Activated T-helper 1 cell treated with anti-CD3 and anti-CD28 coated beads, Interleukin-2, amount 50 U/mL, for 16 hours (primary cell): ENCODE measurements at places on chromosomes 13 and 19.

GRCh38 chr19:43407416-43408005 is 7.2 kb upstream of the TEX101 start:
- DNase-seq, result no peak

DNA sequence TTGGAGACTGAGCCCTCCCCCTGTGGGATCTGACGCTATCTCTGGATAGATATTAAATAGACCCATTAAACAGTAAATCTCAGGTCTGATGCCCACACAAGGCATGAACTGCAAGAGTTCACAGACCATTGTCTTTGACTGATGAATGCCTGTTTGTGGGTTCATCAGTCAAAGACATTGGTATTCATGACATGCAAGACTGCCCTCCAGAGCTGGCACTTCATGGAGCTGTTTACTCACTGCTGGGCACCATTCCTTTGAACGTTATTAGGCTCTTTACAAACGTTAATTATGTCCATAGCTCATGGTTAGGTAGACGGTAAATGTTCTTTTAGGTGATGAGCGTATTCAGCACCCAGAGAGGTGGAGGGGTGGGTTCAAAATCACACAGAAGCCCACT is 111.8 kb upstream of the PABPC3 start:
- no peak for DNase-seq

DNA sequence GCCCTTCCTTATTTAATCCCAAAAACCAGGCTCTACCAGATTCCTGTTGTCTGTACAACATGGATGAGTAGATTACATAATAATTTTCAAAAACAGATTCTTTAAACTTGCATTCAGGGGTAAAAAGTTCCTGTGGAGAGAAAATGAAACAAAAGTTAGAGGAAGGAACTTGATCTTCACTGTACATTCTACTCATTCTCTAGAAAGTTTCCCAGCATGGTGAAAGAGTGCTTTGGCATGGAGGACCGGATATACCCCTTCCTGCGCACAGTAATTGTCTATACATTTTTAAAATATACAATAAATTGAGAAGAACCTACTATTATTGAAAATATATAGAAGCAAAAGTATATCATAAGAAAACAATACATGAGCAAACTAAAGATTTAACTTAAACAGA is 274.2 kb downstream of the ITGBL1 start:
- no peak for DNase-seq

- DNase-seq, result no peak
These were observed 99.0 kb downstream of the ARHGEF7 start for GRCh38 chr13:111213964-111214726.

GRCh38 chr13:40042991-40043390 is 387.5 kb downstream of the COG6 start:
- DNase-seq, result no peak

- no peak for DNase-seq
These were observed 3.2 kb upstream of the MAB21L1 start for GRCh38 chr13:35479706-35480105.

GRCh38 chr13:41833201-41833600 is 127.7 kb downstream of the VWA8 start:
- no peak for DNase-seq

DNA sequence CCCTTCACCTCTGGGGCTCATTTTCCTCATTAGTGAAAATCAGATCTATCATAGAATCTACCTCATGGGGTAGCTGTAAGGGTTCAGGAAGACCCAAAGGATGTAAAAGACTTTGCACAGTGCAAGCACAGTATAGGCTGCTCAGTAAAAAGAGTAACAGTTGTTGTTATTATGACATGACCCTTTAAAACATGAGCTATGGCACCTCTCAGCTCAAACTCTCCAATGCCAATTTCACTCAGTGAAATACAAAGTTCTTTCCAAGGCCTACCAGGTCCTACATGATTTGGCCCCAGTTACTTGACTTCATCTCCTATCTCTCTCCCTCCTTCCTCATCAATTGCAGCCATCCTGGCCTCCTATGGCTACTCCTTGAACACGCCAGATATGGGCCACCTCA is 4.9 kb downstream of the SMG9 start:
- no peak for DNase-seq

GRCh38 chr13:21287331-21287907 is 111.0 kb downstream of the MRPL57 start:
- DNase-seq, result no peak

GRCh38 chr19:50820086-50820485 is 3.5 kb downstream of the KLK1 start:
- no peak for DNase-seq

DNA sequence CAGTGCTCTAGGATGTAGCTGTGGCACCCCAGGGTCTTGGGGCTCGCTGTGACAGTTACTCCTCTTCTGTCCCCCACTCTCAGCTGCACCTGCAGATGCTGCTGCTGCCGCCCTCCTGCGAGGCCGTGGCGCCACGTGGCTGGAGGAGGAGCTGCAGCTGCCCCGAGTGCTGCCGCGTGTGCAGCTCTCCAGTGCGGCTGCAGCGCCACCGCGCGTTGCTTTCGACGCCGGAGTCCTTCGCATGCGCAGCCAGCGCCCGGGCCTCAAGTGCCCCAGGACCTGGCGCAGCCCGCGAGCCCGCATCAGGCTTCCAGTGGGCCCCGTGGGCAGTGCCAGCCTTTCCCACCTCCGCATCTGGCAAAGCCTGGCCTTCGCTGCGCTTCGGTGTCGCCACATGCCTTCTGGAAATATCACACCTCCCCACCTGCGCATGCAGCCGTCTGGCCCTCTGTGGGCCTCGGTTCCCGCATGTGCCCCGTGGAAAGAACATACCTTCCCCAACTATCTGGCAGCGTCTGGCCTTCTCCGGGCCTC is 692 bp upstream of the ZNF580 start:
- DNase-seq, result no peak

DNA sequence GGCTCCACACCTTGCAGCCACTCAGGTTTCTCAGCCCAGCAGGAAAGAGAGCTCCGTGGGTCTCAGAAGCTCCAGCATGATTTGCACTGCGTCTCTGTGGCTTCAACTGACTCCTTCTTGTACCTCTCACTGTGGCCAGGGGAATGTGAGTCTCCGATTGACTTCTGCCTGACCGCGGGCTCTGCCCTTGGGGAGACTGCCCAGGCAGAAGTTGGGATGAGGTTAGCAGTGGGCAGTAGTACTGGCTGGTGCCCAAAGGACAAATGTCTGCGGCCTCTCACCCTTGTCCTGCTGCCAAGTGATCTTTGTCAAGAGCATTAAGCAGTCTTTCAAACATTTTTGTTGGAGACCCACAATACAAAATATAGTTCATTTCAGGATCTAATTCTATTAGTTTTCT is 34.4 kb upstream of the FXYD3 start:
- no peak for DNase-seq

- DNase-seq, result no peak
These were observed 348.5 kb upstream of the ARGLU1 start for GRCh38 chr13:106916329-106916976.

DNA sequence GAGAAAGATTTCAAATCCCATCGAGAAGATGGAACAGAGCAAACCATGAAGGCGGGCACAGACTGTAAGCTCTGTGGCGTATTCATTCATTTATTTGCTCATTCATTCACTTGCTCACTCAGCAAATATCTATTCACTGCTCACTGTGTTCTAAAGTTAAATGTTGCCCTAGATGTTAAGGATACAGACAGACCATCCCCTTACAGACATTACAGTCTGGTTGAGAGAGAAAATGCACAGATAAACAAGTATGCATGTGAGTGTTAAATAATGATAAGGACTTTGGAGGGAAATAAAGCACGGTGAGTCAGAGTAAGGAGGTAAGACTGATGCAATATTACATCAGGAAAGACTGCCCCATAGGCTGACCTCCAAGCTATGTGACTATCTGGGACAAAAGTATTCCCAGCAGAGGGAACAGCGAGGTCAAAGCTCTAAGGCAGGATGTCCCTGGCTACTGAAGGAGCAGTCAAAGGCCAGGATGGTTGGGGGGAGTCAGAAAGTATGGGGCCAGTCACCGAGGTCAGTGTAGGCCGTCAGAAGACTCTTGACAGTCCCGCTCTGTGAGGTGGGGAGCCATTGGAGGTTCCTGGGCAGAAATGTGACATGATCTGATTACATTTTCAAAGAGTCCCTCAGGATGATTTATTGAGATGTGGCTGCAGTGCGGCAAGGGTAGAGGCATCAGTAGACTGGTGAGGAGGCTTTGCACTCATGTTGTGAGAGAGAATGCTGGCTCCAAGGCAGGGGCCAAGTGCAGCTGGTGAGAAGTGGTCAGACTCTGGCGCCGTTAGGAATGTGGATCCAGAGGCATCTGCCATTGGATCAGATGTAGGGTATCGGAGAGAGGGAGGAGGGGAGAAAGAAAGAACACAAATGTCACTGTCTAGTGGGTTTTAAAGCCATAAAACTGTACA is 37.9 kb downstream of the MBNL2 start:
- DNase-seq, result no peak

DNA sequence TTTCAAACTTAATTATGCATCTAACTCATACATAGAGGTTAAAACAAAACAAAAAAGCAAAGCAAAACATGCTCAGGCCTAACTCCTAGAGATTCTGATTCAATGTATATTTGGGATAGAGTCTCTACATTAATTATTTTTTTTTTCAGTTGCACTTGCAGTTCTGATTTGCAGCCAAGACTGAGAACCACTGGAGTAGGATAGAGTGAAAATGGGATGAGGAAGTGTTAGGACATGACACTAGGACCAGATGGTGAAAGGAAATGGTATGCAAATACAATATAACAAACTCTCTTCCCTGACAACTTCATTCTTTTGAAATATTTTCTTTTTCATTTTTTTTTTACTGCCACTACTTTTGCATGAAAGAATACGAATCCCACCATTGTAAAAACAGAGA is 1.8 kb downstream of the CCDC122 start:
- DNase-seq, result no peak

DNA sequence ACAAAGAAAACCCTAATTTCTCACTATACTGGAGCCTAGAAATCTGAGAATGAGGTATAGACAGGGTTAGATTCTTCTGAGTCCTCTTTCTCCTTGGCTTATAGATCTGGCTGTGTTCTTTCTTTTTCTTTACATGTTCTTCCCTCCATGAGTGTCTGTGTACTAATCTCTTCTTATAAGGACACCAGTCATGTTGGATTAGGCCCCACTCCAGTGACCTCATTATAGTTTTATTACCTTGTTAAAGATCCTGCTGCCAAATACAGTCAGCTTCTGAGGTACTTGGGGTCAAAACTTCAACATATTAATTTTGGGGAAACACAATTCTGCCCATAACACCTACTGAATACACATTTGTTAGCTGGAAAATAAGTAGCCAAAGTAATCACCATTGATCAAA is 302.6 kb downstream of the PCDH9 start:
- DNase-seq, result no peak

- DNase-seq, result no peak
These were observed 269.3 kb downstream of the UQCRFS1 start for GRCh38 chr19:28943651-28944050.

DNA sequence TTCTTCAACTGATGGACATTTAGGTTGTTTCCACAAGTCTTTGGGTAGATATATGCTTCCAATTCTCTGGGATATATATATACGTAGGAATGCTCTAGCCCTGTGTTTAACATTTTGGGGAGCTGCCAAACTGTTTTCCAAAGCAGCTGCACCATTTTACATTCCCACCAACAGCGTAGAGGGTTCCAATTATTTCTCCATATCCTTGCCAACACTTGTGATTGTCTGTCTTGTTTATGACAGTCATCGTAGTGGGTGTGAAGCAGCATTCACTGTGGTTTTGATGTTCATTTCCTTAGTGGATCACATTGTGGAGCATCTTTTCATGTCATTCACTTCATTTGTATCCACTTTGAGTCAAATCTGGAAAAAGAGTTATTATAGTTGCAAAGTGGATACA is 4.7 kb upstream of the CBLC start:
- no peak for DNase-seq

DNA sequence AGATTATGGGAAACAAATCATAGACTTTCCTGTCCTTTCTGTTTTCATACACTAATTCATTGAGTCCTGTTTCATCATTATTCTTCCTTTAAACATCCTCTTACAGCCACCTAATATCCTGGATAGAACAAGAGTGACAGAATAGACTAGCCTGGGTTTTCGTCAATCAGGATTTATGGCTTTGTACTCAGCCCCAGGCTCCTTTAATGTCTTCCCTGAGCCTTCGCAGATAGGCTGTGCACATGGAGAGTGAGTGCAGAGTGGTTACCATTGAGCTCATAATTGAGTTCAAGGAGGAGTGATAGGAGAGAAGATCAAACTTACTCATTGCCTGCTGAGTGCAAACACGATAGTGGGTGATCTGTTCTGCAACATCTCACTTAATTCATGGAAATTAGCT is 304.9 kb downstream of the TDRD3 start:
- no peak for DNase-seq

GRCh38 chr13:34019870-34020269 is 201.9 kb downstream of the RFC3 start:
- no peak for DNase-seq

GRCh38 chr13:31761951-31762350 is 22.6 kb downstream of the RXFP2 start:
- no peak for DNase-seq

DNA sequence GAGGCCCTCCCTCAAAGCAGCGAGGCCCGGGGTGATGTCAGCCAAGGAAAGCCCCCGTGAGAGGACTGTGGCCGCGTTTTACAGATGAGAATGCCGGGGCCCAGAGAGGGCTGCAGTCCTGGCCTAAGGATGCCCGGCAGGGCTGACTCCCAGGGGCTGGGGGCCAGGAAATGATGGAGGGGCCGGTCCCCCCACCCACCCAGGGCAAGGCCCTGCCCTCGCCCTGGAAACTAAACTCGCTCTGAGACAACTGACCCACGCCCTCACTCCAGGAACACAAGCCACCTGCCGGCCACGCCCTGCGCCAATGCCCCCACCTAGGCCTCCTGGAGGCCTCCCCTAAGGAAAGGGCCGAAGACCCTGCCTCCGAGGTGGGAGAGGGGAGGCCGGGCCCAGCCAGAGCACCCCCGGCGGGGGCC is 7.2 kb downstream of the ZBTB7A start:
- no peak for DNase-seq

GRCh38 chr13:51942189-51942588 is 69.1 kb downstream of the ATP7B start:
- DNase-seq, result no peak

GRCh38 chr19:49946415-49946814 is 14.6 kb downstream of the SIGLEC11 start:
- DNase-seq, result no peak

DNA sequence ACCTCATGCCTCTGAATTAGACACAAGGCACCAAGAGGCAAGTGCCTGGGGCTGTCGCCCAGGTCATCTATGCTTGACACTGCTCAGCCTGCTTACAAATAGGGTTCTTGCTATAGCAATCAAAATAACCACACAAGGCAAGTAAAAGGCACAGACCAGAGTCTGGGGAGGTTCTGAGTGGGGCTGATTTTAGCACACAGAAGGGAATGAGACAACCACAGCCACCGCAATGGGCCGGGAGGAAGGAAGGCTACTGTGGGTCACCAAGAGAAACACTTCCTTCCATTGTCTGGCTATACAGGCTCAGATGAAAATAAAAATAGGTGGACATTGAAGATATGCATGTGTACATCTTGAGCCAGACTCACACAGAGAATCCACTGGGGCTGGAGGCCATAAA is 159.1 kb downstream of the DLEU7 start:
- DNase-seq, result no peak

- no peak for DNase-seq
These were observed 2.5 kb downstream of the PNKP start for GRCh38 chr19:49864890-49865289.

GRCh38 chr19:15213715-15214381 is 13.1 kb upstream of the NOTCH3 start:
- DNase-seq, result no peak
